Dermis microvascular lymphatic vessel endothelial cell (primary cell): ENCODE measurements at places on chromosomes 2 and 18. TPM values are rescaled to one million over a fixed set of nuclear protein-coding genes. Genes with fewer than 3 reads are reported as not detected.

GRCh38 chr2:232876161-232876977 is 6.3 kb downstream of the SNORC start:
- DNase-seq, result no peak

- no peak for DNase-seq
Observed at GRCh38 chr2:240916571-240917008, 10.5 kb downstream of the CROCC2 start.

RAB12 gene
- total RNA-seq, result 39.3 and 44.1 TPM in 2 replicates

EDAR gene
- under 0.01 TPM in 1 of 2 replicates, not detected in the other for total RNA-seq

DNA sequence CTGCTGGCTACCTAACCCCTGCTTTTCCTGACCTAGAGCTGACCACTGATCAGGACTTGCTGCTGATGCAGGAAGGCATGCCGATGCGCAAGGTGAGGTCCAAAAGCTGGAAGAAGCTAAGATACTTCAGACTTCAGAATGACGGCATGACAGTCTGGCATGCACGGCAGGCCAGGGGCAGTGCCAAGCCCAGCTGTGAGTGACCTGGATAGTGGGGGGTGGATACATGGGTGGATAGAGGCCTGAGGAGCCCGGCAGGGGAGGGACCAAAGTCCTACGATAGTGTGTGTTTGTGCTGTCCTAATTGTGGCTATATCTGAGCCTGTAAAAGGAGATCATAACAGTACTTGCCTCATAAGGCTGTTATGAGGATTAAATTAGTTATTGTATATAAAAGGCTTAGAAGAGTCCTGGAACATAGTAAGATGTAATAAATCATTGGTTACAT is 8.2 kb downstream of the PLCD4 start:
- DNase-seq, result no peak
